ENCODE measurements at places on chromosomes 1 and 21.

GRCh38 chr1:248243204-248243603 is 12.0 kb downstream of the OR2M4 start:
- DNase-seq, result no peak

- no peak for DNase-seq
These were observed 38.0 kb upstream of the KCTD3 start for GRCh38 chr1:215529111-215529510.

GRCh38 chr1:39405358-39405757 is 86.1 kb upstream of the BMP8A start:
- no peak for DNase-seq

DNA sequence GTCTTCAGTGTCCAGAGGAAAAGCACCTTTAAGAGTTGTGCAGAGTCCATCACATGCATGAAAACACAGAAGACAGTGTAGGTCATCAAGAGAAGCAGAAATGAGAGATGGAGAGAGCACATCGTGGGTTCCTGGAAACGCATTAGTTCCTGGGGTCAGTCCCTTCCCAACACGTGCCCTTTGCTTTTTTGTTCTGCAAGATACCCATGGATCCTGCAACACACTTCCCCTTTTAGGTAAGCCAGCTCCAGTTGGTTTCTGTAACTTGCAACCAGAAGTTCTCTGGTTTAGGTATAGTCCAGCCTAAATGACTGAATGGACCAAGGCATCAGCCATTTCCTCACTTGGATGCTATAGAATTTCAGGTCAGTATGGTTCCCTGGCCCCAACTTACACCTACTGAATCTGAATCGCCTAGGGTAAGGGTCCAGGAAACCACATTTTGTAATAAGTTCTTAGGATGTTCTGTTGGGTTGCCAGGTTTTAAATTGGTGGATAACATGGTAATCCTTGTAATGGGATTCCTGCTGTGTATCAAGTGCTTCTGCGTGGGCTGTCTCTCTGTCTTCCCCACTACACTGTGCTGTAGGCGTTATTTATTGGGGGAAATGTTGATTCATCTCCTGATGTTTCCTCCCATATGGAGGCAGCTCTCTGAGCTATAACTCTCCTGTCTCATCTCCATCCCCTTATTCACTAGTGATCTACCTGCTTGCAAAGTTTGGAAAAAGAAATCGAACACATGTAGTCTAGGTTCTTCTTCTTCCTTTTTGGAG is 230.6 kb downstream of the TNR start:
- DNase-seq, result no peak

GRCh38 chr1:60950224-60951063 is 131.9 kb upstream of the NFIA start:
- no peak for DNase-seq

- no peak for DNase-seq
These were observed 39.2 kb downstream of the MAPKAPK2 start for GRCh38 chr1:206723805-206724472.

DNA sequence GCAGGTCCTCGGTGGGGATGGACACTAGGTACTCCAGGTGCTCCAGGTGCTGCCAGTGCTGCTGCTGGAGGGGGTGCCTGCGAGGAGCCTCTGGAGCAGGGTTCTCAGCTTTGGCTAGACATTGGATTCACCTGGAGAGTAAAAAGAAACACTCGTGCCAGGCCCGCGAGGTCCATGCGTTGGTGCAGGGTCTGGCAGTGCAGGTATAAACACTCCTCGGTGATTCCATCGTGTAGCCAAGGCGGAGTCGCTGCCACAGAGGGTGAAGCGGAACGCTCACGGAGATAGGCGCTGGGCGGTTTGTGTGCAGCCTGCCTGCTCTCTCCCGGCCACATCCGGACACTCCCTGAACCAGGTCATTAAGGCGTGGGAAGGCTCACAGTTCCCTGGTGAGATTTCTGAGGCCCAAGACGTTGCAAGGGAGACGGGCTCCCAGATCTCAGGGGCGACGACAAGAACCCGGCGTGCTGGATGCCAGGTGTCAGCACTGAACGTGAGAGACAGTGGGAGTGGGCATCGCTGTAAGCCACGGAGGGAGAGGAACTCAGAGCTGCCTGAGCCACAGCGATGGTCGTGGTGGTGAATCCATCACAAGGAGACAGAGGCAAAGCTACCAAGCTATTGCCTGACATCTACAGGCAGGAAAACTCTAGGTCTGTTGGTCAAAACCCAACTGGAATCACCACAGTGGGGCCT is 17.2 kb upstream of the SUMO3 start:
- no peak for DNase-seq

DNA sequence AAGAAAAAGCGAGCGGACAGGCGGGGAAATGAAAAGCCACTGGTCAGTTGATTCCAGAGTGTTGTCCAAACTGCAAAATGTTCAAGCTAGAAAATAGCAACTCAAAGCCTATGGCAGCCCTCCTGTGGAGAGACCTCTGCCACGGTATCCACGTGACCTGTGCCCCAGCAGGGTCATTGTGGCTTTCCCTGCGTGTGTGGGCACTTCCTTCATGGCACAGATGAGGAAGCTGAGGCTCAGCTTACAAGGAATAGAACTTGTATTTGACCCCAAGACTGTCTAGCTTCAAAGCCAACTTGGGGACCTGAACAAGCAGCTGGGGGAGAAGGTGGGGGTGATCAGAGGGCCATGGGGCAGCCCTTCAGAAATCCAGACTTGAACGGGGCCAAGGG is 15.6 kb upstream of the PLEKHG5 start:
- DNase-seq, result no peak

DNA sequence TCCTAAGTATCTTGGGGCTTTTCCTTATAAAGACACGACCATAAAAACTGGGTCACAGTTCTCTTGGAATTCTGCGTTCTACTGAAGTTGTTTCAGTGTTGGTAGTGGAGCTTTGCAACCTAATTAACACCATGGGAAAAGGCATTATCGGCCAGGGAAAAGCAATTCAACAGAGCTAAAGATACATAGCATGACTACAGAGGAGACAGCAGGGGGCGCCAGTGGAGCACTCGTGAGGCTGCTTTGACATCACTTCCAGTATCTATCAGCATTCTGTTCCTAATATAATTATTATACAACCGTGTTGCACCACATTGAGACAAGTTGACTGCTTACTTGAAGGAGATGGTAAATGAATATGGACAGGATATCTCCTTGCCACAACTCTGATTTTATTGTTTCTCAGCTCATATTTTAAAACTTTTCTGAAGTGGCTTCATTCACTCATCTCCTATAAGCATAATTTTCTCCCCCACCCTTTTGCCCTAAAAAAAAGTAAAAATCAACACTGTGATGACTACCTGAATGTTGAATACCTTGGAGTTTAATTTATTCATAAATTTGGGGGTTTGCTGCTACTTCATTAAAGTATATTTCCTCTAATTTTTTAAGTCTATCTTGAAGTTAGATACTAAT is 39.4 kb downstream of the ZP4 start:
- peak; percentile 37 for DNase-seq

- DNase-seq, result peak; percentile 87
These were observed at the start of gene MX1 for GRCh38 chr21:41425954-41426675. MX1 (plus strand) TSS chr21:41426239; CDS start chr21:41432071, 5,832 bp downstream.

DNA sequence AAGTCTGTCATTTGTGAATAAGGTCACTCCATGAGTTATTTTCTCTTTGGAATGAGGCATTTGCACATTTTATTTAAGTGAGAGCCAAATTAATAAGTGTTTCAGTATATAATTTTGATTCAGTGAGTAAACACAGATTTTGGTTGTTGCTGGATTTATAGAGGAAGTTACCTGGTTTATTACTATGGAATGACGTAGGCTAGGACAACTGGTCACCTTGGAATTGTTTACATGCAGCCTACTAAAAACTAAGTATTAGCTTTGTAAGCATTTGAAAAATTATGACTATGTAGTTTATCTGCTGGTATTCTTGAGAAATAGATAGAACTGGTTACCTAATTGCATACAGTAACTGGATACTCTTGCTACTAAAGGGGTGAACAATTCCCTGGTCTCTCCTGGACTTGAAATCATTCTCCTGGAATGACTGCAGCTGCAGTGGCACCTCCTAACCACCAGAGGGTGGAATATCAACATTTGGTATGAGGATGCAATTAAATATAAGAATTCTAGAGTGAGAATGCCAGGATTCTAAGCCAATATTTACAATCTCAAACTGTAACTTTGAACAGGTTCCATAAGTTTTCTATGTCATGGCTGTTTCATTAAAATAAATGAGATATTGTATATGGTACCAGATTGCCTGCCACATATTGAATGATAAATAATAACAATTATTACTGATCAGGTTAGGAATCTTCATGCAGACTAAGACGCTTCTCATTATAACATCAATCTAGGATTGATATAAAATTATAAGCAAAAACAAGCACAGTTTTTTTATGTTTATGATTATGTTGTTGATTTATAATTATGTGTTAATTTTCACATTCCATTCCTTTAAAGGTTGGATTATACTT is 3.5 kb upstream of the KRTAP27-1 start:
- peak; percentile 51 for DNase-seq

GRCh38 chr1:154328318-154329151 is 3.2 kb downstream of the ATP8B2 start:
- DNase-seq, result peak; percentile 83

DNA sequence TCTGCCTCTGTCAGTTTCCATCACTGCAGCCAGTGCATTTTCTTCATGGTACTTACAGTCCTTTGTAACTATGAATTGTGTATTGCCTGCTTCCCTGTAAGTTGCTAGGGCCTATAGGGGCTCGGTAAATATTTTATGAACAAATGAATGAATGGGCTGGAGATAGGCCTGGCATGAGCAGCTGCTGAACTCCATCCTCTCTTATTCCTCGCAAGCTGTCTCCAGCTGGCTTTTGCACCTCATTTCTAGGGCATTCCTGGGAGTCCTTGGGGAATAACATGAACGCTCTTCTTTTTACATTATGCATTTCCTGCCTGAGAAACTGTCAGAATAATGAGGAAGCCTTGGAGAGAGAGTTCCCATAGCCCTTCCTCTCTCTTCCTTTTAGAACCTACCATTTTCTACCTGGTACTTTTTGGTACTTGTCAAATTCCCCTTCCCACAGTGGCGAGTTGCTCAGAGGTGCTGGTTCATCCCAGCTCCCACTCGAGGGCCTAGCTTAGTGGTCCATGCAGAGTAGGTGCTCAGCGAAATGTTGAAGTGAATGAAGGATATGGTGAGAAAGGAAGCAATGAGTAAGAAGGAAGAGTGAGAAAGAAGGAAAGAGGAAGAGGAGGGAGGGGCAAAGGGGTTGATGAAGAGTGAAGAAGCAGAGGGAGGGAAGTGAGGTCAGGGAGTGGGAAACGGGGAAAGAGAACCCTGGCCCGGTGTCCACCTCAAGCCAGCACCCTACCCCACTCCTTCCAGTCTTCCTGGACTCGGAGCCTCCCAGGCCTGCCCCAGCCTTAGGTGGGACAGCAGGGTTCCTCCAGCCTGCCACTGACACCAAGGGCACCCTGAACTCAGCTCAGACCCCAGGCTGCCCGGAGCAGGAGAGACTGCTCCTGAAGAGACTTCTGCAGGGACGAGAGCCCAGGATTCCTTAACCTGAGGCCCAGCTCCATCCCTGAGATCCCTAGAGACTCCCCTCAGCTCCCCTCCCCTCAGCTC is 29.6 kb downstream of the KCNC4 start:
- DNase-seq, result no peak

DNA sequence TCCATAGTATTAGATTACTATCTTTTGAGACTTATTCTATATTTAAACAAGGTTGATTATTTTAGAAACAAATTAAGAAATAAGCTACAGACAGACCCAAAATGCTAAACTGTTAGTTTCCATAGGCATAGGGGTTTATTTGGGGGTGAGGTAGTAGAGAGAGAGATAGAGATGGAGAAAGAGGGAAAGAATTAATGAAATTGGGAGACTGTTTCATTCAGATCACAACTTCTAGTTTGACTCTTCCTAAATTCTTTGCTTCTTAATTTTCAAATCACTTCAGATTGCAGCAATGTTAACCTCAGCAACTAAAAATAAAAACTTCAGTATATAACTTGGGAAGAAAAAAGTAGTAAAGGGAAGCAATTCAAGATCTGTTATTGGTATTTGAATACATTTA is 3.4 kb downstream of the JUN start:
- no peak for DNase-seq

- DNase-seq, result no peak
These were observed 287.5 kb downstream of the LRRIQ3 start for GRCh38 chr1:73910466-73910865.

- DNase-seq, result no peak
These were observed 463.1 kb downstream of the USP25 start for GRCh38 chr21:16192902-16193301.

DNA sequence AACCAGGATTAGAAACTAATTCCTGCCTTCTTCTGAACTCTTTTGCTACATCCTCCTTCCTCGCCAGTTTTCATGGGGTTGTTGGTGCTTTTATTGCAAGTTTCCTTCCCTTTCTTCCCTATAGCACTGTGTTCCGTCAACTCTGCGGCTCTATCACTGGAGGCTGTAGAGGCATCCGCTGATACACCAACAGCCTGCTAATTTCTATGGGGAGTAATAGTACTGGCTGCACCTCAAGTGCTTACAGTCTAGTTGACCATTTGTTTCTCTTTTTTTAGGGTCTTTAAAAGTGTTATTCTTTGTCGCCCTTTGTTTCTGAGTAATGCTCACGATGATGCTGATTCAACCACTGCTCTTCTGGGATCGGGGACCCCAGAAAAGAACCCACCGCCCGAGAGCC is 746 bp downstream of the MIS18A start:
- DNase-seq, result no peak
